Activated CD4-positive, alpha-beta T cell treated with anti-CD3 and anti-CD28 coated beads, Interleukin-2, amount 10 ng/mL, durations not matched to agents 24 days and 14 days (primary cell): ENCODE measurements at places on chromosomes 12 and 14. TPM values are rescaled to one million over a fixed set of nuclear protein-coding genes. Genes with fewer than 3 reads are reported as not detected.

GRCh38 chr12:61365001-61365400 is 895.2 kb upstream of the USP15 start:
- no peaks in the 10 kb centered on the region for H3K4me1 ChIP-seq
- H3K36me3 ChIP-seq: no peaks in the 10 kb centered on the region
- no peak overlapping the region for H3K27ac ChIP-seq
- DNase-seq: no peak
- no peak overlapping the region for H3K4me3 ChIP-seq
- no peaks in the 10 kb centered on the region for H3K27me3 ChIP-seq

Gene SPTB
- not detected in 2 replicates for total RNA-seq

- H3K4me3 ChIP-seq: no peak overlapping the region
- no peak overlapping the region for H3K27ac ChIP-seq
- DNase-seq: no peak
- H3K36me3 ChIP-seq: no peaks in the 10 kb centered on the region
Measured at GRCh38 chr12:109764776-109765445, 51.3 kb downstream of the FAM222A start.

Gene MMP19
- total RNA-seq: not detected in 2 replicates

Gene ENDOU
- 0.09 TPM in 1 of 2 replicates, not detected in the other for total RNA-seq

GRCh38 chr12:25839470-25839869 is 119.0 kb upstream of the RASSF8 start:
- no peaks in the 10 kb centered on the region for H3K4me1 ChIP-seq
- no peak for DNase-seq
- H3K36me3 ChIP-seq: no peaks in the 10 kb centered on the region

GRCh38 chr14:100820957-100821356 is 5.0 kb upstream of the MEG3 start:
- peaks cover 1% of the 10 kb centered on the region for H3K36me3 ChIP-seq
- DNase-seq: no peak
- no peak overlapping the region for H3K27ac ChIP-seq
- no peak overlapping the region for H3K4me3 ChIP-seq
- H3K27me3 ChIP-seq: peaks cover 24% of the 10 kb centered on the region
- H3K4me1 ChIP-seq: no peaks in the 10 kb centered on the region

DNA sequence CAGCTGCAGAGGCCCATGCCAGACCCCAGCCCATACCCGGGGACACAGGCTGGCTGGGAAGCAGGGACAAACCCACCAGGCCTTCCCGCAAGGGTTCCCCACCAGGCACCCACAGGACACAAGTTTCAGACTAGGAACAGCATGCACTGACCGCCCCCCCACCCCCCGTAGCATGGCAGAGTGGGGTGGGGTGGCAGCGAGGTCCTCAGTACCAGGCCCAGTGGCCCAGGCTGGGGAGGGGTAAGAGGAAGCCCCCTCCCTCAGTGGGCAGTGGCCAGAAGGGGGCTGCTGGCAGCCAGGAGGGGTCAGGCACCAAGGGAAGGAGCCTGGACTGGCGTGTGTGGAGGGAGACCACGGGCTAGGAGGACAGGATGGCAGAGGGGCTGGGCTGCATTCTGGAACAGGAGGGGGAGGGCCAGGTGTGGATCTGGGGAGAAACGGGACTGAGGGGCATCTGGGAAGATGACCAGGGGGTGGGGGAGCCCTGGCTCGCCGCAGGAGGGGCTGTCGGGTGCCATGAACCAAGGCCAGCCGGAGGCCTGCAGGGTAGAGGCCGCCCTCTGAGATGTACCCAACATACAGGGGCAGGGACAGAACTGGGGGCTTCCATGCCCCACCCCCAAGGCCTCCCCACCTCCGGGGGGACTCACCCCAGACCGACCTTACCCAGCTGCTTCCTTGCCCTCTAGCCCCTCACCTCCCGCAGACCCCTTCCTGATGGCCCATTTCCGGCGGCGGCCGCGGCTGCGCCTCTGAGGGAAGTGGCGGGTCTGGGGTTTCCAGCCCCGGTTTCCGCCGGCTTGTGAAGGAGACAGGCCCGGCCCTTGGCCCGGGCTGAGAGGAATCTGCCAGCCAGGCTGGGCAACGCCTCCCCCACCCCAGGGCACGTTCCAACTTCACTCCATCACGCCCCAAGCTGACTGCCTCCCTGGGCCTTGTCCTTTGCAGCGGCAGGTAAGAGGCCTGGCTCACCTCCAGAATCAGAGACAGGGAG is 5.6 kb upstream of the JAG2 start:
- peak overlapping the region; percentile 26 for H3K4me3 ChIP-seq
- H3K27ac ChIP-seq: peak overlapping the region; percentile 40
- H3K27me3 ChIP-seq: peaks cover 12% of the 10 kb centered on the region
- H3K4me1 ChIP-seq: peaks cover 18% of the 10 kb centered on the region
- DNase-seq: peak; percentile 85

Gene TESPA1
- total RNA-seq: 164 and 168 TPM in 2 replicates

Gene ADGRD1
- 0.84 and 0.95 TPM in 2 replicates for total RNA-seq

DNA sequence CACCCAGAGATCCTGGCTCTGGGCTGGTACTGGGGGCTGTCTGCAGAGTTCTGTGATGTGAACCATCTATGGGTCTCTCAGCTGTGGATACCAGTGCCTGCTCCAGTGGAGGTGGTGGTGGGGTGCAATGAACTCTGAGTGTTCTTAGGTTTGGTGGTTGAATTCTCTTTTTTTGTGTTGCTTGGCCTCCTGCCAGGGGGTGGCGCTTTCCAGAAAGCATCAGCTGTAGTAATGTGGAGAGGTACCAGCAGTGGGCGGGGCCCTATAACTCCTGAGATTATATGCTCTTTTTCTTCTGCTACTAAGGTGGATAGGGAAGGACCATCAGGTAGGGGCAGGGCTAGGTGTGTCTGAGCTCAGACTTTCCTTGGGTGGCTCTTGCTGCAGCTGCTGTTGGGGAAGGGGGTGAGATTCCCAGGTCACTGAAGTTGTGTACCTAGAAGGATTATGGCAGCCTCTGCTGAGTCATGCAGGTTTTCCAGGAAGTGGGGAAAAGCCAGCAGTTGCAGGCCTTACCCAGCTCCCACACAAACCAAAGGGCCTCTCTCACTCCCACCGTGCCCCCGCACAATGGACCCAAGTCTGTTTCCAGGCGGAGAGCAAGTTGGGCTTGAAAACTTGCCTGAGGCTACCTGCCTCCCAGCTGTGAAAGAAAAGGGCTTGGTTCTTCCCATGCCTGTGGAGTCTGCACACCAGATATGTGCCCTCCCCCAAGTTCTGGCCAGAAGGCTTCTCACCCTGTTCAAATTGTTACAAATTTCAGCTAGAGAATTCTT is 18.6 kb downstream of the CCER1 start:
- H3K27ac ChIP-seq: no peak overlapping the region
- no peak for DNase-seq
- no peaks in the 10 kb centered on the region for H3K4me1 ChIP-seq
- no peak overlapping the region for H3K4me3 ChIP-seq
- H3K36me3 ChIP-seq: no peaks in the 10 kb centered on the region
- H3K27me3 ChIP-seq: peaks cover 3% of the 10 kb centered on the region

GRCh38 chr14:35419429-35419841 is 14.9 kb upstream of the NFKBIA start:
- no peak overlapping the region for H3K27ac ChIP-seq
- peaks cover 45% of the 10 kb centered on the region for H3K4me1 ChIP-seq
- no peak for DNase-seq

- H3K4me3 ChIP-seq: no peak overlapping the region
- H3K4me1 ChIP-seq: no peaks in the 10 kb centered on the region
- H3K27ac ChIP-seq: no peak overlapping the region
- peaks cover 6% of the 10 kb centered on the region for H3K27me3 ChIP-seq
- H3K36me3 ChIP-seq: no peaks in the 10 kb centered on the region
Measured at GRCh38 chr12:5780536-5780935, 164.5 kb downstream of the ANO2 start.

Gene VAMP1
- total RNA-seq: 50.0 and 51.2 TPM in 2 replicates

DNA sequence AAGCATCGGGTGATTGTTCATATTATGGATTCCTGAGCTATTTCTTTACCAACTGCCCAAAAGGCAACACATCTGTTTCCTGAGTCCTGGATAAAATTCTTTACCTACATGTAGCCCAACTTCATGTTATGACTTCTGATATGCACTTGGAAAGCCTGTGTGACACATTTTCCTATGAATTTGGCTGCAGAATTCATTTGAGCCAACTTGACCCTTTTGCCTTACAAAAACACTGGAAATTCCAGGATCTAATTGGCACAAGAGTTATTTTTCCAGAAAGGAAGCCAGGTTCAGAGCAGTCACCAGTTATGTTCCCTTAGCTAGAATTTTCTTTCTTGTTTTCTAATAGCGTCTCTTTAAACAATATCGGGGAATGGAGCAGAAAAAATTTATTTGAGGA is 202.5 kb upstream of the LRIG3 start:
- no peaks in the 10 kb centered on the region for H3K4me1 ChIP-seq
- H3K27me3 ChIP-seq: no peaks in the 10 kb centered on the region
- no peak overlapping the region for H3K27ac ChIP-seq
- DNase-seq: no peak

DNA sequence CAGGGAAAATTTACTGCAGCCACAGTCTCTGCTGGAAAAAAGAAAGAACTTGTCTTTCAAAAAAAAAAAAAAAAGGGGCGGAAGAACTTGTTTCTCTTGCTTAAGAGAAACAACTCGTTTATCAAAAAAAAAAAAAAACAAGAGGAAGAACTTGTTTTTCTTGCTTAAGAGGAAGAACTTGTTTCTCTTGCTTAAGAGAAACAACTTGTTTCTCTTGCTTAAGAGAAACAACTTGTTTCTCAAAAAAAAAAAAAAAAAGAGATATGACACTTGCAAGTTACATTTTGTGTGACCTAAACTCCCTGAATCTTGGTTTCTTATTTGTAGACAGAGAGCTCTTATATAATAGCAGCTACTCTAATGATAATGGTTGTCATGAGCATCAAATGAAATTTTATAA is 44.7 kb upstream of the USP15 start:
- H3K4me3 ChIP-seq: peak overlapping the region; percentile 48
- H3K27ac ChIP-seq: peak overlapping the region; percentile 29
- no peak for DNase-seq
- H3K36me3 ChIP-seq: no peaks in the 10 kb centered on the region

DNA sequence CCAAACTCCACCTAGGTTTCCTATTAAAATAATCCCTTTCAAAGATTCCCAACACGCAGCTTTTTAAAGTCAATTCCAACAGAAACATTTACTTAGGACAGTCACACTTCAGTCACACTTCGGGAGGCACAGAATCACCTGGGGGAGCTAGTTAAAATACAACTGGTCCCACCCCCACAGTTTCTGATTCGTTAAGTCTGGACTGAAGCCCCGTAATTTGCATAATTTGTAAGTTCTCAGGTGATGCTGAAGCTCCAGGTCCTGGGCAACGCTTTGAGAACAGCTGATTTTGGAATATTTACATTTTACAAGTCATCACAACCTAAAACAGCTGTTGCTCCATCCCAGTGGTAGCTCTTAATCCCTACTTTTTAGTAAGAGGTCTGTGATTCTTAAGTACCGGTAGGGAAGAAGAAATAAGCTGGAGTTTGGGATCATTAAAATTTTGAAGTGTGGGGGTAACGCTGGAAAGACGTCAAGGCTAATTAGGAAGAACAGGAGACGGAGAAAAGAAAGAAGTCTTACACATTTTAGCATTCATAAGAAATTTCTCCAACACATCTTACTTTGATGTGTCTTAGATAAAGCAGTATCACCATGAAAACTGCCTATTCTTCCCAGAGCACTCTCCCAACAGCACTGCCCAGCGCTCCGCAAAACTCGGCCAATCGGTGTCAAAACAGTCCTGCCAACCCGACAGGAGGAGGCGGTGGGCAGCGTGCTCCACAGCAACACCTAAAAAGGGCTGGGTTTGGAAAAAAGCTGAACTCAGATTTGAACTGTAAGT is 1.1 kb downstream of the IPO8 start:
- peak; percentile 68 for DNase-seq
- peak overlapping the region; percentile 93 for H3K4me3 ChIP-seq
- peaks cover 33% of the 10 kb centered on the region for H3K4me1 ChIP-seq
- peak overlapping the region; percentile 80 for H3K27ac ChIP-seq

GRCh38 chr14:104750056-104750752 is 2.7 kb upstream of the SIVA1 start:
- peaks cover 21% of the 10 kb centered on the region for H3K4me1 ChIP-seq
- no peak for DNase-seq
- peaks cover 6% of the 10 kb centered on the region for H3K36me3 ChIP-seq
- H3K27me3 ChIP-seq: peaks cover 1% of the 10 kb centered on the region
- H3K27ac ChIP-seq: peak overlapping the region; percentile 37
- no peak overlapping the region for H3K4me3 ChIP-seq

Gene STAT6
- 304 and 319 TPM in 2 replicates for total RNA-seq

Gene CMTM5
- total RNA-seq: not detected in 2 replicates

DNA sequence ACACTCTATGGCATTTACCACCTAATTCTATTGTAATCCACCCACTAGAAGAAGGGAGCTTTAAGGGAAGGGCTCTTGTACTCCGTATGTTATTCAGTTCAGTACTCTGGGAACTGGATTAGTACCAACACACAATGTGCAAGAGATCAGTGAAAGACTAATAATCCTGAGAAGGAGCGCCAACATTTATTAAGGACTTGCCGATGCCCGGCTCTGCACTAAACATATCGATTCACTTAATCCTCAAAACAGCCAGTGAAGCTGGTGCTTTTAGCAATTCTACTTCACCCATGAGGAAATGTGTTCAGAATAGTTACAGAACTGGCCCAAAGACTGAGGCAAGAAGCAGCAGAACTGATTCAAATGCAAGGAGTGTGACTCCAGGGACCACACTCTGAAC is 80.9 kb downstream of the RPS6KA5 start:
- no peaks in the 10 kb centered on the region for H3K27me3 ChIP-seq
- no peak for DNase-seq
- H3K27ac ChIP-seq: no peak overlapping the region
- peaks cover 28% of the 10 kb centered on the region for H3K36me3 ChIP-seq
- peaks cover 5% of the 10 kb centered on the region for H3K4me1 ChIP-seq
- H3K4me3 ChIP-seq: no peak overlapping the region

DNA sequence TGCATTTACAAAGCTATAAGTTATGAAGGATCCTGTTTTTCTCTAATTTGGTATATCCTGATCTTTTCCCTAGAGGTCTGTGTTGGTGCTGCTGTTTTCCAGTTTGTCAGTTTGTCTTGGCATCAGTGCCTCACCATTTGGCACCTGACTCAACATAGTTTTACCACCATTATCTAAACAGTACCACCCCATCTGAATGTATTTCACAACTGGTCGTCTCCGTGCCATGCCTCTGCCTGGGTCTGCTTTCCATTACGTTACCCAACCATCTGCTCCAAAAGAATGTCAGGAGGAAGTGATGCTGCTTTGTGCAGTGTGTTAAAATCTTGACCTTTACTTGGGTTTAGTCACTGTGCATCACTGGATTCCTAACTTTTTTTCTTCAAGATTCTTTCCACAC is 129.3 kb upstream of the RASSF8 start:
- H3K4me3 ChIP-seq: no peak overlapping the region
- H3K36me3 ChIP-seq: no peaks in the 10 kb centered on the region
- H3K27me3 ChIP-seq: peaks cover 13% of the 10 kb centered on the region
- H3K4me1 ChIP-seq: no peaks in the 10 kb centered on the region

- no peaks in the 10 kb centered on the region for H3K36me3 ChIP-seq
- H3K4me3 ChIP-seq: no peak overlapping the region
- no peaks in the 10 kb centered on the region for H3K4me1 ChIP-seq
- no peak overlapping the region for H3K27ac ChIP-seq
Measured at GRCh38 chr12:72036393-72036792, 97.7 kb downstream of the TPH2 start.

DNA sequence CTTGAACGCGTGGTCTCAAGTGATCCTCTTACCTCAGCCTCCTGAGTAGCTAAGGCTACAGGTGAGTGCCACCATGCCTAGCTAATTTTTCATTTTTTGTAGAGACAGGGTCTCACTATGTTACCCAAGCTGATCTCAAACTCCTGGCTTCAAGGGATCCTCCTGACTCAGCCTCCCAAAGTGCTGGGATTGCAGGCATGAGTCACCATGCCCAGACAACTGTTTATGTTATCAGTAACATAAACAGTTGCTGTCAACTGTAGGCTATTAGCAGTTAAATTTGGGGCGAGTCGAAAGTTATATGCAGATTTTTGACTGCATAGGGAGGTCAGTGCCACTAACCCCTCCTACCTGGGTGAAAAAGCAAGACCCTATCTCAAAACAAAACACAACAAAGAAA is 26.2 kb upstream of the LRRK2 start:
- peaks cover 9% of the 10 kb centered on the region for H3K27me3 ChIP-seq
- no peak for DNase-seq
- no peaks in the 10 kb centered on the region for H3K36me3 ChIP-seq
- no peaks in the 10 kb centered on the region for H3K4me1 ChIP-seq
